ENCODE measurements at places on chromosomes 5 and 9.
A peak's percentile ranks its signal among the peaks of the same experiment; 100 is the strongest.

DNA sequence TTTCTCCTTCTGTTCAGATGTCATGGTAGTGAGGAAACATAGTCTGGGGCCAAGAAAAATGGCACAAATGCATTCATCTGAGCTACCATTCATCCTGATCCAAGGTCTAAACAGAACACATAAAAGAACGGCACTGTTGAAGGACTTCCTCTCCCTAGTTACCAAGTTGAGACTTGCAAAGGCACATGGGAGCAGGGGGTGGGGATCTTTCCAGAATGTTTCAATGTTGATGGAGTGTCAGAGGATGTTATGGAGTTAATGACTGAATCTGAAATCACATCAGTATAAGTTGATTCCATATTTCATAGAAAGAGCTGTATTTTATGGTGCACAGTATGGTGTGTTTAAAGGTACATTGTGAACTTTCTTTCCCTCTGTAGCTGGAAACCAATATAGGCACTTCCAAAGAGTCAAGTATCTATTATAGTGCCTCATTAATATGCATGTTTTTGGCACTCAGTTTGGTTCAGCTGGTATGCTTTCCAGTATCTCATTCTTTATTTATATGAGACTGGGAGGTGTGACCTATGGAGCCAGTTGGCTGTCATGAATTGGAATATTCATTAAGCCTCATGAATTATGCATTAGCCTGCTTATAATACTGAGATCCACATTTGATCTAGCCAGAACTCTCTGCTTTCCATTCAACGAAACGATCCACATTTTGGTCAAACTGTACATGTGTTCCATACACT is 603.0 kb downstream of the NR2F1-AS1 start:
- no peak for DNase-seq

DNA sequence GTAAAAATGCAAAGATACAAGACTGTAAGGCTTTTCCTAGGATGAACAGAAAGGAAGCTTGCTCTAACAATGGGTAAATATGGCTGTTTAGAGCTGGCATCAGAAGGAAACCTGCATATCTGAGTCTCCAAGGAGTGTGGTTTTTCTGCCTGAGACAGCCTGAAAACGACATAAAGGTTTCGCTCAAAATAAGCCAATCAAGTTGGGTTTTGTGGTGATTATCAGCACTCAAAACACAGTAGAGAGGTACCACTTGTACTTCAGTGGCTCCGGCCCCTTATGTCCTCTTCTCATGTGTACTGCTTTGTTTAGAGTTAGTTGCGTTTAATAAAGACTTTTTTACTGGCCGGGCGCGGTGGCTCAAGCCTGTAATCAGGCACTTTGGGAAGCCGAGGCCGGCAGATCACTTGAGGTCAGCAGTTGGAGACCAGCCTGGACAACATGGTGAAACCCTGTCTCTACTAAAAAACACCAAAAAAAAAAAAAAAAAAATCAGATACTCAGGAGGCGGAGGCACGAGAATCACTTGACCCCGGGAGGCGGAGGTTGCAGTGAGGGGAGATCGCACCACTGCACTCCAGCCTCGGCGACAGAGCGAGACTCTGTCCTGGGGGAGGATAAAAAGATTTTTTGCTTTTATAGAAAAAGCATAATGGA is 39.4 kb downstream of the KLF9 start:
- DNase-seq: no peak

DNA sequence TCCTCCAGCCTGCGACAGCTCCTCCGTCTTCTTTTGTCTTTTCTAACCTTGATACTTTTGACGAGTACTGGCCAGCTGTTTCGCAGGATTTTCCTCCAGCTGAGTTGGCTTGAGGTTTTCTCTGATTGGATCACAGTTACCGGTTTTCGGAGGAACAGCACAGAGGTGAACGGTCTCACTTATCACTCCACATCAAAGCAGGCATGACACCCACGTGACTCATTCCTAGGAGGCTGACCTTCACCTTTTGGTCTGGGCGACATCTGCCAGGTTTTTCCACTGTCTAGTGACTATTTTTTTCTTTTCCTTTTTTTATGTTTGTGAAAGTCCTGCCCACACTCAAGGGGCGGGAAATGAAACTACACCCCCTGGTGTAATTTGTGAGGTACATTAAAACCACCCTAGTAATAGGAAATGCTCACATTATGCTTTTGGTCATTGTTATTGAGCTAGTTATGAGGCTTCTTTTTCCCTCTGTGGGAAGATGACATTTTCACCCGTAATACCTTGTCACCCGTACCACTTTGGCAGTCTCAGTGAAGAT is 319.2 kb downstream of the GADD45G start:
- DNase-seq: peak; percentile 49

- no peak for DNase-seq
Observed at GRCh38 chr5:145984072-145984471, 47.7 kb downstream of the SH3RF2 start.

GRCh38 chr5:10288592-10289219 is 19.0 kb downstream of the CMBL start:
- peak; percentile 16 for DNase-seq

Data from activated CD4-positive, alpha-beta T cell treated with anti-CD3 and anti-CD28 coated beads for 24 hours (primary cell).